ENCODE measurements at places on chromosomes 6 and 20.

DNA sequence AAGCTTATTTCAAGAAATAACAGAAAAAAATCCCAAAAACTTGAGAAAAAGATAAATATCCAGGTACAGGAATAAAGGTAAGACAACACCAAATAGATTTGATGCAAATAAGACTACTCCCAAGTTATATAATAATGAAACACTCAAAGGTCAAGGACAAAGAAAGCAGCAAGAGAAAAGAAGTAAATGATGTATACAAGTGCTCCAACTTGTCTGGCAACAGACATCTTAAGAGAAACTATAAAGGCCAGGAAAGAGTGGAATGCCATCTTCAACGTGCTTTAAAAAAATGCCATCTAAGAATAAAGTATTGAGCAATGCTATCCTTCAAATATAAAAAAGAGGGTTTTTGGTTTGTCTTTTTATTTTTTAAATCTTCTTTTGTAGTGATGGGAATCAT is 54.2 kb downstream of the REV3L start:
- DNase-seq: no peak

DNA sequence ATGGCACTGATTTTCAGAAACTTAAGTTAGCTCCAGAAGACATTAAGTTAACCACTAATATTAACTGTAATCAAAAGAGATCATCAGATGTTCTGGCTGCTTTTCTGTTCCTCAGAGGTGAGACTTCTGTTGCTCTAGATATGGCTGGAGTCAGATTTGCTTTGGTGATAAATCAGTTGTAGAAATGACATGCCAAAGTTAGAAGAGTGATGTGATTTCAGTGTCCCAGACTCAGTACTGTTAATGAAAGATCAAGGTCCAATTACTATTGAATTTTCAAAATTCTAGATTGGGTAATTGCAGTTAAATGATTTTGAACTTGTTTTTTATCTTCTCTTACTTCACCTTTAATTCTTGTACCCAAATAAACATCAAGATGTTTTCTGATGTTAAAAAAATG is 402.4 kb upstream of the SYNCRIP start:
- DNase-seq: no peak

- no peak for DNase-seq
Observed at GRCh38 chr6:116027801-116028200, 32.9 kb downstream of the FRK start.

GRCh38 chr6:10084111-10084986 is 330.5 kb downstream of the TFAP2A start:
- no peak for DNase-seq

DNA sequence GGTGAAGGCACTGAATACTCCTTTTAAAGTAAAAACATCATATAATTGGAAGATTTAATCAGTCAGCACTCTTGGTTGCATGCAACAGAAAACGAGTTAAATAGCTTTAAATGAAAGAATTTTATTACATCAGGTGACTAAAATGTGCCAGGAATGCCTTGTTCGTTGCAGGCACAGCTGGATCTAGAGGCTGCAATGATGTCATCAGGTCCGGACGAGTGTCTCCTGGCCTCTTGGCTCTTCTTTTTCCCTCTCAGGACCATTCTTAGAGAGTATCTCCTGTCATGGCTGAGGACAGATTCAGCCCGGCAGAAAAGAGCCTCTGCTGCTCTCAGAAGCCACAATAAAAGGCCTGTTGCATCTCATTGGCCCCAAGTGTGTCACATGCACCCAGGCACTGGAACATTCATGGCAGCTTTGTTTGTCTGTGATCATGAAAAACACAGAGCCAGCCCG is 510.7 kb upstream of the SULF2 start:
- DNase-seq: no peak
